ENCODE measurements at places on chromosomes 12 and 14.

DNA sequence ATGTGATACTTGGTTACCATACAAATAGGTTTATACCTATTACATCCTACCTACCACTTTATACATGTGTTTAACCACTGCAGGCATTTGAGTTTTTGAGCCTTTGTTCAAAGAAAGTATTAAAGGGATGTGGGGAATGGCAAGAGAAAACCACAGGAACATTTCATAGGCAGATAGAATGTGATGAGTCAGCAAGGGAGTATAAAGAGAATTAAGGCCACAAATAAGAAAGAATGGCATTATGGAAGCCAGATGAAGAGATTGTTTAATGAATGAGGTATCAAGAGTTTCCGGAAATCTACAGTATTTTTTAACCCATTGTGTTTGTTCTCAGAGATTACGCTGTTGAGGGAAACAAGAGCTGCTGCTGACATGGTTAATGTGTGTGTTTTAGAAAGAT is 66.9 kb downstream of the METTL25 start:
- DNase-seq = no peak

- no peak for DNase-seq
Measured at GRCh38 chr14:88379706-88380343, 5.6 kb upstream of the SPATA7 start.

- no peak for DNase-seq
Measured at GRCh38 chr12:109047081-109047805, 5.1 kb upstream of the USP30 start.

GRCh38 chr12:85310025-85310424 is 30.0 kb downstream of the ALX1 start:
- no peak for DNase-seq

GRCh38 chr12:6894321-6894720 is 10.3 kb upstream of the LRRC23 start:
- no peak for DNase-seq

DNA sequence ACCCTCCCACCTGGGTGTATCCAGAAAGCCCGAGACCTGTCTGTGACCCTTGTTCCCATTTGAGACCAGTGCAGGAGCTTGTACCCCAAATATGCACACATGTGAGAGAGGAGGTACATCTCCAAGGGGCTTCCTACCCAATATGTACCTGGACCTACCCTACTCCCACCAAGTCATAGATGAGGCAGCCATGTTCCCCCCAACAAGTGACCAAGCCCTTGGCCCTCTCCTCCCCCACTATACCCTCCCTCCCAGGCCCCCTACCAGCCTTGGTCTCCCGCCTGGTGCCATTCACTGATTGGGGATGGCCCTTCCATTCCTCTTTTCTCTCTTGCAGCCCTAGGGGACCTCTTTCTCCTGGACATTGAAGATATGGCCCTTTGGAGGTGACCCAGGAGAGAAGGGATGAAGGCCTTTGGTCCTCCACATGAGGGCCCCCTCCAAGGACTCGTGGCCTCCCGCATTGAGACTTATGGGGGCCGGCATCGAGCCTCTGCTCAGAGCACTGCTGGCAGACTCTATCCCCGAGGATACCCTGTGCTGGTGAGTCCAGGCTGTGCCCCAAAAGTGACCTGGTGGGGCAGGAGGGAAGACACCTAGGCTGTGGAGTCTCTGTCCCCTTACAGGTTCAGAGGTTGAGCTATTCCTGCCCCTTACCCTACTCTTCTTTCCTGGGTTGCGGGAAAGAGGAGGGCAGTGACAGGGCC is 1.5 kb downstream of the PLEKHG6 start:
- DNase-seq = no peak

DNA sequence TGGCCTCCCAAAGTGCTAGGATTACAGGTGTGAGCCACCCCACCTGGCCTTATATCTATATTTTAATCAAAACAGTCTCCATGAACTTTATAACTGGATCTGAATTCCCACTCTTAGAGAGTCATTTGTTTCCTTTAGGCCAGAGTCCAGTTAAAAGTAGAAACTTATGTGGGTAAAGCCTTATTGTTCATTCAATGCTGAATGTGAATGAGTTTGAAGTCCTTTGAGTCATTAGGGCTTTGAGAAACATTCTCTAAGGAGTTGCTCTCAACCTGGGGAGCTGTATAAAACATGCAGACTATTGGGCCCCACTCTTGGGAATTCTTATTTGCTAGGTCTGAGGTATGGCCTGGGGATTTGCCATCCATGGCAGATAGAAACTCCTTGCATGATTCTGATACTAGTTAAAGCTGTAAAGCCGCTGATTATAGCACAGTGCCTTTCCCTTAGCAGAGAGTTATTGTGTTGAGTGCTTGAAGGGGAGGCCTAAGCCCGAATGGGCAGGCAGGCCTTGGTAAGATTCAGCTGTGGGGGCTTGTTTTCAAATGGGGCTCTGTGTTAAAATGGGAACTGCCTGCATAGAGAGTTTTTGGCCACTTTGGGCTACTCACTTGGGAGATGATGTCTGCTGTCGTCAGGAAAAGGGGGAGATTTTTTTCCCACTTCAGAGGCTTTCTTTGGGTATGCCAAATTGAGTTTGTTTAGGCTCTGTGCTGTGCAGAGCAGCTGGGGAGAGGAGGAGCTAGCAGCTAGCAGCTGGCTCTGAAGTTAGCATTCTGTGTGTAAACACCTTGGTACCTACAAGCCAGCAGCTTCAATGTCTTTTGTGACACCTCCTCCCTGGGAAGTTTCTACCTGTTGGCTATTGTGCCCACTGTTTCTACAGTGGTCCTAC is 117.5 kb downstream of the DACT1 start:
- no peak for DNase-seq

- no peak for DNase-seq
Measured at GRCh38 chr14:54807428-54807827, 95.2 kb downstream of the GCH1 start.

DNA sequence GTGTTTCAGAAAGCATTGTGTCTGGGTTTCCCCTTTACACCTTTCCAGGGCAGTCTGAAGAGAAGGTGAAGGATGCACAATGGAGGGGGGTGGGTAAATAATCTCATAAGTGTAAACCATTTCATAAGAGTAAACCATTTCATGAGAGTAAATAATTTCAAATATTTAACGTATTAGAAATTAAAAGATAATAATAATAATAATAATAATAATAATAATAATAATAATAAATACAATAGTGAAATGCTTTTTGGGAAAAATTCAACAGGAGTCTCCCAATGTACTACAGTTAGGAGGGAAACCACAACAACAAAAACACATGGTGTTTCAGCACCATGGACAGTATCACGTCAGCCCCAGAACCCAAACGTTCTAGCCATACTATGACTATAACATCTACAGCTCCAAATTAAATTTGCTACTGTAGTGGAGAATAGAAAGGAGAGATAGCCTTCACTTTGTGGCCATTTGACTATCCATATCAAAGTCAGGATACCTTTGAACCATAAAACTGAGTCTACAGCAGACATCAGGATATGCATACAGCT is 691.8 kb downstream of the BCL11B start:
- peak; percentile 39 for DNase-seq

DNA sequence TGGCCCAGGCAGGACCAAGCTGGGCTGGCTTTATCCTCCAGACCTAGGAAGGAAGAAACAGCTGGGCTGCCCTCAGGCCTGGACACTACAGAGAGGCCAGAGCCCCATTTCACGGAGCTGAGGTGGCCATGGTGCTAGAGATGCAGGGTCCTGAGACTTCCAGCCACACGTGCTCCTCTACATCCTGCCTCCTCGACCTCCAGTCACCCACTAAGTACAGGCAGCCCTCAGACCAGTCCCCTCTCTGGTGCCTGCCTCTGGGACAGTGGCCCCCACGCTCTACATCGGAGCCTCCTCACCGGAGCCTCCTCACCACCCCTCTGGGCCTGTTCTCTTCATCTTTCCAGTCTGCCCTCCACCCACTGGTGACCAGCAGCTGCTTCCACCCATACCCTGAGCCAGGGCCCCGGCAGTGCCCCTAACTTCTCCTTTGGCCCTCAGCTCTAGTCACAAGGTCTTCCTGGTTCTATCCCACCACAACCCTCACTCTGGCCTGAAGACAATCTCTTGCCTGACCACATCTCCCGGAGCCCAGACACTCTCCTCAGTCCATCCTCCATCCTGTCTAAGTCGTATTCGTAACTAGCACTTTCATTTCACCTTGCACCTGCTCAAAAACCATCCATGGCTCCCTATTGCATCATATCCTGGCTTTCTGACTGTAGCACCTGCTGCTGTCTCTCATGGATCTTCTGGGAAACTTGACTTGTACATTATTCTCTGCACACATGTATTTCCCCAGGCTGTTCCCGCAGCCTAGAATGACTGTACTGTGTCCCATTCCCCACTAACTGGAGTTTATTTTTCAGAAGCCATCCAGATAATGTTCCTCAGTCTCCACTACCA is 43.9 kb downstream of the DIO3 start:
- DNase-seq = no peak

DNA sequence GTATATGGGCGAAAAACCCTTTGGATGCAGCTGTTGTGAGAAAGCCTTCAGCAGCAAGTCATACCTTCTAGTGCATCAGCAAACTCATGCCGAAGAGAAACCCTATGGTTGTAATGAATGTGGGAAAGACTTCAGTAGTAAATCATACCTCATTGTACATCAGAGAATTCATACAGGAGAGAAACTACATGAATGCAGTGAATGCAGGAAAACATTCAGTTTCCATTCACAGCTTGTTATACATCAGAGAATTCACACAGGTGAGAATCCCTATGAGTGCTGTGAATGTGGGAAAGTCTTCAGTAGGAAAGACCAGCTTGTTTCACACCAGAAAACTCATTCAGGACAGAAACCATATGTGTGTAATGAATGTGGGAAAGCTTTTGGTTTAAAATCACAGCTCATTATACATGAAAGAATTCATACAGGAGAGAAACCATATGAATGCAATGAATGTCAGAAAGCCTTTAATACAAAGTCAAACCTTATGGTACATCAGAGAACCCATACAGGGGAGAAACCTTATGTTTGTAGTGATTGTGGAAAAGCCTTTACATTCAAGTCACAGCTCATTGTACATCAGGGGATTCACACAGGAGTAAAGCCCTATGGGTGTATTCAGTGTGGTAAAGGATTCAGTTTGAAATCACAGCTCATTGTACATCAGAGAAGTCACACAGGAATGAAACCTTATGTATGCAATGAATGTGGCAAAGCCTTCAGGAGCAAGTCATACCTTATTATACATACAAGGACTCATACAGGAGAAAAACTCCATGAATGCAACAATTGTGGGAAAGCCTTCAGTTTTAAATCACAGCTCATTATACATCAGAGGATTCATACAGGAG is 21.4 kb downstream of the ZNF268 start:
- no peak for DNase-seq

DNA sequence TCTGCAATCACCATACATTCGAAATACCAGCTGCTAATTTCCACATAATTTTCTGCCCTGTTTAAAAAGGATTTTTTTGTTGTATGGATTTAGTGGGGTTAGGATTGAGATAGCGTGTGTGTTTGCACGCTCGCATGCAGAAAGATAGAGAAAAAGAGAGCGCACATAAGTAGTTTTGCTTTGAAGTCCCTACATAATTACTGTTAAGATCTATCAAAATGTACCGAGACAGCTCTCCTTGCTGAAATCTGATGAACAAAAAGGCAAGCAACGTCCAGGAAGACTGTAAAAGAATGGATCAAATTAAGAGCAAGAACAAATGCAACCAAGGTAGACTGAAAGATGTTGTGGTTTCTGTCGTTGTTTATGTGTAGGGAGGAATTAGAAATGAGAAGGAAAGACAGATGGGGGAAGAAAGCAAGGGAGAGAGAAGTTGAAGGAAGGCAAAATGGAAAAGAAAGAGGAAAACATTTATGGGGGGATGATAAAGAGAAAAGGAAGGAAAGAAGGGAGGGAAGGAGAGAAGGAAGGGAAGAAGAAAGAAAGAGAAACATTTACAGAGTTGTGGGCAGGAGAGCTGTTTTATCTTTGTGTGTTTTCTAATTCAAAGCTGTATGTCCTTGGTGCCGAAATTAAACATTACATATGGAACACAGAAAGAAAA is 522.3 kb downstream of the MED13L start:
- DNase-seq = no peak

GRCh38 chr12:128077211-128077916 is 189.6 kb upstream of the TMEM132C start:
- DNase-seq = peak; percentile 46

GRCh38 chr12:109065154-109065852 is 12.9 kb downstream of the USP30 start:
- no peak for DNase-seq

DNA sequence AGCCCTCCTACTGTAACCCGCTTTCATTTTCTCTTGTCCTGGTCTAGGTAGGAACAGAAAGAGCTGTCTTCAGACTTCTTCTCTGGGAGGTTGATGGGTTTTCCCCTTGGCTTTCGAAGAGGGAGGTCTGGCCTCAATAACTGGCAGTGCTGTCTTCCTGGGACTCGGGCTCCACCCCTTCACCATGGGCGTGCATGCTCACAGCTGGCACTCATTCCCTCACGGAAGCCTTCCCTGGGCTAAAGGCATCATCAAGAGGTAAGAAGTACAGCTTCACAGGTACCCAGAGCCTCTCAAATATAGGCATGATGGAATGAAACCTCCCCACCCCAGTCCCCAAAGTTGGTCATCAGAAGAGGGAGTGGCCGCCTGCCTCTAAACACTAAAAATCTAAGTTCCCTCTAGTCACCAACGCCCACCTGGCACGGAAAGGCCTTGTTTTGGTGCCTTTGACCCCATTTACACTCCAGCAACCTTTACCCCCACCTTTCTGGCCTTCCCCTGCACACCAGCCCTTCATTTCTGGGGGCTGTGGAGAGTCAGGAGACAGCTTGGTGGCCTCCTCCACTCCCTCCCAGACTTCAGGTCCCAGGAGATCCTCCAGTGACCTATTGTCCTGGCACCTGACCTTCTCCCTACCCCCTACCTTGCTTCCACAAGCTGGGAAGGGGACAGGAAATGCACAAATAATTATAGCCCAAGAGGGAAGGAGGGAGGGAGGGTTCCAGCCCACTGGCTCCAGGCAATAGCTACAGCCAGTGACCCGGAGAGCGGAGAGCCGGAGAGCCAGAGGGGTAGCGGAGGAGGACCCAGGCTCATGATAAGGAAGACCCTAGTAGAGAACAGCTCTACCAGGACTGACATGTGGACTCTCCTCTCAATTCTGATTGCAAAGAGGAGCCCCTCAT is 2.8 kb downstream of the RAPGEF3 start:
- DNase-seq = no peak

DNA sequence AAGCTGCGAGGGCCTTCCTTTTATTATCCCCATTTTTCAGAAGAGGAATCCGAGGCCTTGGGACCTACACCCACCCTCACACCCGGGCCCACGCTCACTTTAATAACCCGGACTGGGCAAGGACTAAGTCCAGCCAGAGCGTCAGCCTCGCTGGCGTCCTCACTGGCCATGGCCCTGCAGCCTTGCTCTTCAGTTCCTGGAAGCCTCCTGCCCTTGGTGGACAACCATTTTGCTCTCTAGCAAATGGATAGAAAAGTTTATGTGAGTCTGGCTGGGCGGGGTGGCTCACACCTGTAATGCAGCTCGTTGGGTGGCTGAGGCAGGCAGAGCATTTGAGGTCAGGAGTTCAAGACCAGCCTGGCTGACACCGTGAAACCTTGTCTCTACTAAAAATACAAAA is 9.8 kb downstream of the RTL1 start:
- no peak for DNase-seq

Data from hindlimb muscle (tissue), 1 donor.